ENCODE measurements at places on chromosomes 7 and 10. TPM values are rescaled to one million over a fixed set of nuclear protein-coding genes. Genes with fewer than 3 reads are reported as not detected.

GRCh38 chr7:102444961-102445673 is 11.7 kb downstream of the ORAI2 start:
- no peak for DNase-seq

DNA sequence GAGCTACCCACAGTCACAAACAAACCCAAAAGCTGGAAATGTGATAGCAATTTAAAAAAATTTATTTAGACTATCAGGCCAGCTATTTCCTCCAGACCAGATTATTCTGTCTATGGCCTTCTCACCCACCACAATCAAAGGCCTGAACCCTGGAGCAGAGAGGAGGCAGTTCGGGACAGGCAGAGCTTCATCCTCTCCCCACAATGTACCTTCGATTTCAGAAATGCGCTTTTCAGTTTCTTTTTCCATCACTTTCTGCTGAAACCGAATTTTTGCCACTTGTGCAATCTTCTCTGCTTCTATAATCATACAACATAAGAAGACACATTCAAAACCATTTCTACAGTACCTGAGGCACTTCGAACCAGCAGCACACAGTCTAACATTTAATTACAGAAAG is 29.9 kb downstream of the ERLIN1 start:
- no peak for DNase-seq

DNA sequence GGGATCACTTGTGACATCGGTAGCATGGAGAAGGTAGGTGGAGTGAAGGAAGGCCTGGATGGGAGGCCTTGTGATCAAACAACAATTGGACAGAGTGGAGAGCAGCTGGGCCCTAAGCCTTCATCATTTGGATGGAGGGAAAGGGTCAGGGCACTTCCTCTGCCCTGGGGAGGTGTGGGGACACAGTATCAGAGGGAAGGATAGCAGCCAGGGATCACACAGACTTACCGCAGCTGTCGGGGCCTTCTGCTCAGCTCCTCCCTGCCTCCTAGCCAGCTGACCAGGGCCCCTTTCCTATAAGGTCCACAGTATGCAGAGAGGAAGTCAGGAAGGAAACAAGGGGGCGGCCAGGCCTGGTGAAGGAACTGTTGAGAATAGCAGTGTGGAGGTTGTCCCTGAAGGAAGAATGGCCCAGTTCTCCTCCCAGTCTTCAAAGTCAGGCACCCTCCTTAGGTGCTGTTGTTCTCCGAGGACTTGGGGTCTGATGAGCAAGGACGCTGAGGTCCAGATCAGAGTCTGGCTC is 62.1 kb downstream of the ABCC2 start:
- no peak for DNase-seq

GRCh38 chr7:130986261-130986690 is 252.3 kb upstream of the KLF14 start:
- no peak for DNase-seq

- no peak for DNase-seq
These were observed 225.0 kb downstream of the CTNNA3 start for GRCh38 chr10:67471022-67471421.

- DNase-seq, result no peak
These were observed 35.2 kb upstream of the KLF6 start for GRCh38 chr10:3820255-3820654.

GRCh38 chr7:102287111-102287980 is 678 bp downstream of the SH2B2 start:
- peak; percentile 35 for DNase-seq

GRCh38 chr10:105807935-105808587 is 1167.0 kb downstream of the SORCS3 start:
- no peak for DNase-seq

DNA sequence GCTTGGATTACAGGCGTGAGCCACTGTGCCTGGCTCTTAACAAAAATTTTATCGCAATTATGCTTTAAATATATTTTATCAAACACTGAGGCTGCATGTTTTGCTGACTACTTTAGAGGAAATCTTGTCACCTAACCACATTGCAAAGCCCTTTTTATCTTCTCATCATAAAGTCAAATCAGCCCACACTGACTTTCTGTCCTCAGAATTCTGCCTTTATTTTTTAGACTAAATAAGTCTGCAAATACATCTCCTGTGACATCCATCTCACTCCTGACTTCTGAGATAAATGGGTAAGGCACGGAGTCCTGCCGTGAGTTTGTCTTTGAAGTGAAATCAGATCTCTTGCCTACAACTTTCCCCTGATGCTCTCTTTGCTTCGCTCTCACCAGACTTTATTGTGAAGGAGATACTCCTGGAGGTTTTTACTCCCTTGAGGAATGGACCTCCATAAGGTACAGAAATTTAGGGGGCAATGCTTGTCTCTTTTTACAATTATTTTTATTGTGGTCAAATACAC is 23.5 kb upstream of the UCMA start:
- DNase-seq, result no peak

DNA sequence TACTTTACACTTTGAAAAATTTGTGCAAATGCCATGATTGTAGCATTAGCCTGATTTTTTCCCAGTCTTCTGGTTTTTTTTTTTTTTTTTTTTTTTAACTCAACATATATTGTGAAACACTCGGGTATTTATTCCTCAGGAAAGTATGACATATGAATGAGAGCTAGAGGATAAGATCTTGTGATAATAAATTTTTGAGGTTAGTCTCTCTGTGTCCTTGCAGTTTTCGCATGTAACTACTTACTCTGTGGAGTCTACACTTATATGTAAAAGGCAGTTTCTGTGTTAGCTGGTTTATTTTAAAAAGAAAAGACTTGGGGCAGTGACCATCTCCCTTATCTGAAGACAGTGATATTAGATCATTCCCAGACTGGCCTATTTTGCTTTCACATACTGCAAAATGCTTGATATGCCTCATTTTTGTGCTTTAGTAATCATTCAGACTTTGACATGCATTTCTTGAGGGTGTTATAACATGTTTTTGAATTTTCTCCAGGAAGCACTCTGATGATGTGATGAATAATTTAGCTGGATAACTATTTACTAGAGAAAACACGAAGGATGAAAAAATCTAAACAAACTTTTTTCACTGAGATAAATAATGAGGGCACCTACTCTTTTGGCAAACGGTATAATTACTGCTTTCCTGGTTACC is 371.0 kb downstream of the NRG3 start:
- no peak for DNase-seq

DNA sequence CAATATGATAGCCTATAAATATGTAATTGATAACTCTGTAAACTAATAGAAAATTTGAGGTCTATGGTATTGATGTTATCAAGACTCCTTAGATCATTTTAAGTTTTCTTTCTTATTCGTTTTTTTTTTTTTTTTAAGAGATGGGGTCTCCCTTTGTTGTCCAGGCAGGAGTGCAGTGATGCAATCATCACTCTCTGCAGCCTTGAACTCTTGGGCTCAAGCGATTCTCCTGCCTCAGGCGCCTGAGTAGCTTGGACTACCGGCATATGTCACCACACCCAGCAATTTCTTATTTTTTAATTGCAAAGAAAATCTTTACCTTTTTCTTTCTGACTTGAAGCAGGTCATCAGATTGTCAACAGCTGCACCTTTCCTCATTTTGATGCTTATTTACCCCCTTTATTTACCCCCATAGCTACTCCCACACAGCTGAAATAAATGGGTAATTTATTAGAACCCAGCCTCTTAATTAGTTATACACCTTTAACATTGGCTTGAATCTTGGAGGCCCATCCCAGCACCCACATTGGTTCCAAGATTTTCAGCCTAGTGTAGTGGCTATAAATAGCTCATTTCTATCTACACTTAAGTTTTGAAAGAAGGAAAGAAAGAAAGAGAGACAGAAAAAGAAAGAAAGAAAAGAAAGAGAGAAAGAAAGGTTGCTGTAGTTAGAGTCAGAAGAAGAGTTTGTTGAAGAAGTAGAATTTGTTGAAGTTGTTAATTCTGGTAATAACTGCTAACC is 38.3 kb downstream of the ARL4A start:
- DNase-seq, result no peak

- no peak for DNase-seq
These were observed 51.9 kb downstream of the EPC1 start for GRCh38 chr10:32295027-32295426.

GRCh38 chr7:66669088-66669487 is 40.4 kb downstream of the KCTD7 start:
- DNase-seq, result no peak

GRCh38 chr10:31215052-31215451 is 104.0 kb upstream of the ZEB1 start:
- DNase-seq, result no peak

DNA sequence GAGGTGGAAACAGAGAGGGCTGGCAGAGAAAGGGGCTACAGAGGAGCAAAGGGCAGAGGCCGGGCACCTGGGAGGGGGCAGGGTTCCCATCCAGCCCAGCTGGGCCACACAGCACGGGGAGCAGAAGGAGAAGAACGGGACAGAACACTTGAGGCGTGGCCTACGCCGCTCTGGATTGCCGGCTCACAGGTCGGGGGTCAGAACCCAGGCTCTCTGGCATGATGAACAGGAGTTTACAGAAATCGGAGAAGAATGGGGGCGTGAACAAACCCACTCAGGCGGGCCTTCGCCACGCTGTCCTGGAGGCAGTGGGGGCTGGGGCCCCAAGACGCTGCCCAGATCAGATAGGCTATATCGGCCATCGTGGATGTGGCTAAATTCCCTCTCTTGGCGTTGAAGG is 362.2 kb upstream of the SHH start:
- DNase-seq, result no peak

Gene GIMAP8
- total RNA-seq, result not detected

Gene FERD3L
- total RNA-seq, result not detected

Gene HACD1
- total RNA-seq, result 34.2 TPM

Gene ITPRID1
- total RNA-seq, result not detected

Gene PRF1
- not detected for total RNA-seq

Gene PHYHIPL
- total RNA-seq, result not detected
